Left kidney (tissue), 8 donors: ENCODE measurements at places on chromosomes 4 and X. TPM values are rescaled to one million over a fixed set of nuclear protein-coding genes. Genes with fewer than 3 reads are reported as not detected.

GRCh38 chr4:108224611-108225053 lies 55.9 kb upstream of the LEF1 start:
- DNase-seq = no peak

DNA sequence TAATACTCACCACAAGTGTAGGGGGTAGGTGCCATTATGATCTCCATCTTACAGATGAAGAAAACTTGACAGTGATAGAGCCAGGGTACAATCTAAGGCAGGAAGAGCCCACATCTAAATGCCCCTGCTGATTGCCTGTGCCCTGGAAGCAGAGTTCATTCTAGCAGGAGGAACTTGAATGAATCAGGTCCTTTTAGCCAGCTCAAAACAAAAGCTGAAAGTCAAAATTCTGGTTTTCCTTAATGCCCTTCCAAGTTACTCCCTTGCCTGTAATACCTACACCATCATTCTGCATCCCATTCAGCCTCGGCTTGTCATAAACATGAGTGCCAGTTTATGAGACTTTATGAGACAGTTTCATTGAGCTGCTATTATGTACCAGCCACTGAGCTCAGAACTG lies 89.6 kb downstream of the SCD5 start:
- no peak for DNase-seq

DNA sequence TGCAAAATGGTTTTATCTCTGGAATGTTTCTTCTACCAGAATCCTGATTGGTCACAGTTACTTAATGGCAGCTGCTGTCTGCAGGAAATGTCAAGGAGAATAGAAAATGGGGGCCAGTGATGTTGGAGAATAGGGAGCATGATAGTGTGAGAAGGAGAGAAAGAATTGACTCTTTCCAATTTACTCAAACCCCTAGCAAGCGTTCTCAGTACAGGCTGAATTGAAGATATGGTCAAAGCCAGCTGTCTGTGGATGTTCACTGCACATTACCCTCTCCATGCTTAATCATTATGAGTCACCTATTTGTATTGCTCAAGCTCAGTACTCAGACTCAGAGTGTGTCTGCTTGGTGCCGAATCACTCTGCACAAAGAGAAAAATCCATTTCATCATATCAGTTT lies 57.8 kb upstream of the FAM47B start:
- no peak for DNase-seq

DNA sequence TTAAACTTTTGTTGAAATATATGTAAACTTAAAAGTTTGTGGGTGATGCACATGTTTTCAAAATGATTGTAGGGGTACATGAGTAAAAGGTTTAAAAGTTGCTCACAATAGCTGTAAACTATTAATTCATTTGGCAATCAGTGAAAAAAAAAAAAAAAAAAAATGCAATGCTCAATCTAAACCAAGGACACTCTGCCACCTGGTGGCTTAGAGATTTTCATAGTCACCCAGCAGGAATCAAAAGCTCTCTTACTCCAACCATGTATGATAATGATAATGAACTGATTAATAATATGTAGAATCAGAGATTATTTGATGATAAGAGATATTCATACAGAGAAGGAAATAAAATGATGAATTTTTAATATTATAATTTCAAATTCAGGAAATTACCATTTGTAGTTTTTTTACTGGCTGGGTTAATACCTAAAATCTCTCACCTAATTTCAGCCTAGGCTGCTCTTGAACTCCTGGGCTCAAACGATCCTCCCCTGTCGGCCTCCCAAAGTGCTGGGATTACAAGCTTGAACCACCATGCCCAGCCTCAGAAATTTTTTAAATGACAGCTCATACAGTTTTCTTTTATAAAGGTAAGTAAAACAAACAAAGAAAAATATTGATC lies 46.9 kb upstream of the SLC25A4 start:
- peak; percentile 47 for DNase-seq

- no peak for DNase-seq
These were observed 39.1 kb downstream of the NPNT start for GRCh38 chr4:105934386-105934785.

The CT45A2 gene
- polyA plus RNA-seq = not detected
